Omental fat pad (tissue), 4 donors: ENCODE measurements at places on chromosomes 16 and 17.

DNA sequence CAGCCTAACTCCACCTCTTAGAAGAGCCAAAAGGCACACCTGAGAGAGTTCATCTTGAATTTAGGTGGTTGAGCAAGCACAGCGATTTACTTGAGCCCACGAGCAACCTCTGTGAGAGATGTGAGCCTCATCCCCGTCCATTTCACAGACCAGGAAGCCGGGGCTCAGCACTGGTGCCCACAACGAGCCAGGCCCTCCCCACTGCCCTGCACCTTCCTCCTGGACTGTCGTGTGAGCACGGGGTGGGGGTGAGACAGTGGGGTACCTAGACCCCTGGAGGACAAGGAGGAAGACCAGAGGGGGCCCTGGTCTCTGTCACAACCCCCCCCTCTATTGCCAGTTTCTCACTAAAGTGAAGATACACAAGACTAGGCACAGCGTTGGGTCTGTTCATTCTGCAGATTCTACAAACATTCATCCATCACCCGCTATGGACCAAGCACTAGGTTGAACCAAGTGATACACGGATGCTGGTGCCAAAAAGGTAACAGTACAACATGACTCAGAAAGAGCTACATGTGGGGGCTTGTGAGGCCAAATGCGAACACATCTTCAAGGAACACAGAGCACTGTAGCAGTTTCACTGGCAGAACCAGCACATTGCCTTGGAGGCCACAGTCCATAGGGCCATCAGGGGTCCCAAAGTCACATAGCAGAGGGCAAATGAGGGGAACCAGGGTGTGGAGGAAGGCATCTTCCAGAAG is 231.9 kb downstream of the PARN start:
- DNase-seq = no peak

DNA sequence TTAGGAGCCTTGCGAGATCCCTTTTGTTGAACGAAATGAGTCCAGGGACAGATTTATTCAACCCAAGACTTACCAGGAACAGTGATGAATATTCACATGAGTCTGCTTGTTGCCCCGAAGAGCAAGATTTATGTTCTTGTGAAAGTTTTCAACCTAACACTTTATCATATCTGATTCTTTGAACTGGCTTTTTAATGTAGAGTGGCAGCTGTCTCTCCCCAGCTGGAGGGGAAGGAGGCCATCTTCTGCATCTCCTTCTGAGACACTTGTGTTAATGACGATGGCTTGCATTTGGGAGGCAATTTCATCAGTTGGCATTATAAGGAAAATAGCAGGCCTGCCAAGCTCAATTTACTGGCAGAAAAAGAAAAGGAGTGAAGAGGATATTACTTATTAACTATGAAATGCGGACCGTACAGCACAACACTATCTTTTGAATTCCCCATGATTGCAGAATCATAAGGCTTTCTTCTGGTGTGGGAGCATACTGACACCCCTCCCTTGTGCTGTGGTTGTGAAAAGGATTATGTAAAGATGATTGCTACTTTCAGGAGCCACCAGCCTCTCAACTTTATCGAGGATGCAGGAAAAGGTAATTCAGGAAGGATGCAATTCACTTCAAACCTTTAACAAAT is 35.7 kb downstream of the SMARCE1 start:
- no peak for DNase-seq

DNA sequence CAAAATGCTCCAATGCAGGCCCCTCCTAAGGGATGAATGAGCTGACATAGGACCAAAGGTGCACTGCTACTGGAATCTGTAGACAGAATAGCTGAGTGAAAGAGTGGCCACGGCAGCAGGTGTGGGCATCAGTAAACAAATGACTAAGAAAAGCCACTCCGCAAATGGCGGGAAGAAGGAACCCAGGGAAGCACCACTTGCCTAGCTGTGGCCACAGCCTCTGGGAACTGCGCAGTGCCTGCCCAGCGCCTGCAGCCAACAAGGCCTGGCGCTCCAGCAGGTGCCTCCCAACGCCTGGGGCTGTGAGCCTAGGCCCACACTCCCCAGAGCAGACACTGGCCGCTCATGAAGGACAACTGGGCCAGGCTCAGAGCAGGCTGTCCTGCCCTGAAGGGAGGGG is 11.8 kb downstream of the PEMT start:
- DNase-seq = no peak

DNA sequence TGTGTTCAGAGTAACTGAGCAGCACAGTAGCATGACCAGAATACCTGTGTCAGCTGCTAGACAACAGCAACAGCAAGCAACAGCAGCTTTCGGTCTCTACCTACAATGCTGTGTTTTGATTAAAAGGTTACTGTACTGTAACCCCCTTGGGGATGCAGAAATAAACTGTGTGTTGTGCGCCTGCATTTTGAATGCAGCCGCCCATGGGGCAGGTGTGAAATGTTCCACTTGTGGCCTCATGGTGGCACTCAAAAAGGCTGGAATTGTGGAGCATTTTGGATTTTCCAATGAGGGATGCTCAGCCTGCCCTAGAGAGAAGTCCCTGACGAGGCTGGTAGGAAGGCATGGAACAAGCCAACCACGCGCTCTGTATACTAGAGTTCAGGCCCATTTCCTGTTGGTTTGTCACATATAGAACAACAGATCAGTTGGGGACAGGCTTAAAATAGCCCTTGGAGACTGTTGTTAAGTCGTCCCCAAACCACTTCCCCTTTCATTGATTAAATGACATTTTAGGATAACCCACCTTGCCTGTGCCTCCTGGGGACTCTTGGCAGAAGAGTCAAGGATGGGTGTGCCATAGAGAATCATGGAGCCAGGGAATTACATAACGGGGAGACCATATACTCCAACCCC is 27.1 kb downstream of the SCPEP1 start:
- DNase-seq = no peak

- DNase-seq = no peak
Measured at GRCh38 chr17:29212681-29213121, 32.5 kb upstream of the MYO18A start.

DNA sequence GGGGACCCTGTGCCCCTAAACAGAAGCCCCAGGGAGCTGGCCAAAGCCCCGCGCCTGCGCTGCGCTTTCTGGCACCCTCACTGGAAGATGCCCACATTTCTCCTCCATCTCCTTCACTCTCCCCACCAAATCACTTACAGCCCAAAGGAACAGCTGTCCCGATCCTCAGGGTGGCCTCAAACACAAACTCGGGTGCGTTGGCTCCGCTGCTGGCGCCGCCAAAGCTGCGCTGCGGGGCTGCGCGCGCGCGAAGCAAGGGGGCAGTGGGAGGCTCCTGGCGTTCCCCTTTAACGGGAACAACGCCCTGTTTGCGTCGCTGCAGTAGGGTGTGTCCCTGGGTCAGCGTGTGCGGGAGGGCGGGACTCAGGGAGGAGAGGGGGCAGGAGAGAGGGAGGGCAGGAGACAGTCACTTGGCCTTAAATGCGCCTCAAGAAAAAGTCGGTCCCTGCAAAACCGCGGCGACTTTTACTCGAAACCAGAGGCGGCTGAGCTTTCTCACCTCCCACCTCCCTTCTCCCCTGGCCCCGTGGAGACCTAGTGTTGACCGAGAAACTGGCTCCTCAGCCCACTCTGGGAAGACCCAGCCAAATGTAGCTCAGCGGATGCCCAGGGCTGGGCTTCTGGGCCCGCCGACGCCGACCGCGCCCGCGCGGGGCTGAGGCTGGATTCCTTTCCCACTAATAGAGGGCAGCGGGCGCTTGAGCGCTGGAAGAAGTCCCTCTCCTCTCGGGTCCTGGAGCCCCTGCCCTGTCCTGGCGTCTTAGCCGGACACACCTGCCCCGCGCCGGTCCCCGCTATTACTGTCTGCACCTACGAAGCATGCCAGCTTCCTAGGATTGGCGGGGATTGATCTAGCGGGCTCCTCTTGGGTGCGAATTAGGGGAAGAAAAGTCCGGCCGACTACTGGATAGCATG is 2.6 kb downstream of the PMP22 start:
- DNase-seq = peak; percentile 50

DNA sequence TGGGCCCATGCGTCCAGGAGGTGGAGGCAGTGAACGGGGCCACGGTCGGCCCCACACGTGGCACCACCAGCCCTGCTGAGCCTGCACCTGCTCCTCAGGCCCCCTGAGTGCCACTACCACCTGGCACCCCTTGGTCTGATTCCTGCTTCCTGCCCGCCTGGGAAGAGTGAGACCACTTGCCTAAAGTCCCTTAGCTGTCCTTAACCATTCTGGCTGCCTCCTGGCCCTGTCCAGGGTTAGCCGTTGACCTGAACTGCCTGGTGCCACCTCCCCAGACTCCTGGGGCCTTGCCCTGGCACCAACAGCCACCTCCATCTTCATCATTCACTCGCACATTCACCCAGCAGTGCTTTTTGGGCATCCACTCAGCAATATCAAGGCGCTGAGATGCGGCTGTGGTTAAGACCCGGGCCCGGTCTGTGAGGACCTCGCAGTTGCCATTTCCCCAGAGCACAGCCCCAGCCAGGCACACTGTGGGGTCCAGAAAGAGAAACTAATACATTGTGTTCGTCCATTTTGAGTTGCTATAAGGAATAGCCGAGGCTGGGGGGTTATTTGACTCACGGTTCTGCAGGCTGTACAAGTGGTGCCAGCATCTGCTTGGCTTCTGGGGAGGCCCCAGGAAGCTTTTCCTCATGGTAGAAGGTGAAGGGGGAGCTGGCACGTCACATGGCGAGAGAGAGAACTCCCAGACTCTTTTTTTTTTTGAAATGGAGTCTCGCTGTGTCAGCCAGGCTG is 318.4 kb downstream of the SEC14L1 start:
- no peak for DNase-seq

DNA sequence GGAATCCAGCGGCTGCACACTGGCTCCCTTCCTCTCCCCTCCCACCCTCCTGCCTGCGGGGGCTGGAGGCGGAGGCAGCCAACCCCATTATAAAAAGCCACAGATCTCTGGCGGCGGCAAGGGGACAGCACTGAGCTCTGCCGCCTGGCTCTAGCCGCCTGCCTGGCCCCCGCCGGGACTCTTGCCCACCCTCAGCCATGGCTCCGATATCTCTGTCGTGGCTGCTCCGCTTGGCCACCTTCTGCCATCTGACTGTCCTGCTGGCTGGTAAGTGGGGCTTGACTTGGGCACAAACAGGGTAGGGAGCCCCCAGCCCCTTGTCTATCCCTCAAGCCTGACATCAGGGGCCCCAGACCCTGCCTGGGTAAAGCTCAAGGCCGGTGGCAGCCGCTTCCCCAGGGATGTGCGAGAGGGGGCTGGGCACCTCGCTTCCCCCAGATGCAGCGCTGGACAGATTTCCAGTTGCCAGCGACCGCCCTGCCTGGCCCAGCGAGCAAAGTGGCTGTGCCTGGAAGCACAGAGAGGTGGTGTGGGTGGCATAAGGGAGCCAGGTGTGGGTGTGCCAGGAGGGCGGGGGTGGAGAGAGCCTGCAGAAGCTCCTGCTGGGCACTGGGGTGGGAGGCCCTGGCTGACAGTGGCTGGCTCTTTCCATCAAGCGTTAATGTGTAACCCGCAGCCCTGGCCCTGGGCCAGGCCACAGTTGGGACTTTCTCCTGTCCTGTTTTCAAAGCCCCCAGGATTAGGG is at the start of gene CX3CL1:
Gene CX3CL1 (plus strand): TSS at position 119 of the 745 bp plus-strand sequence. CDS start 79 bp downstream, at position 198.
- DNase-seq = no peak

- no peak for DNase-seq
Measured at GRCh38 chr16:81850197-81850944, 71.3 kb downstream of the PLCG2 start.

GRCh38 chr17:4467287-4467686 is 31.4 kb upstream of the SPNS2 start:
- DNase-seq = no peak
